ENCODE measurements at places on chromosomes 3 and 15.
A peak's percentile ranks its signal among the peaks of the same experiment; 100 is the strongest.

GRCh38 chr3:129936757-129937156 is 37.8 kb upstream of the TRH start:
- peak overlapping the region; percentile 26 for H3K4me3 ChIP-seq
- peak; percentile 68 for DNase-seq
- H3K36me3 ChIP-seq, result no peaks in the 10 kb centered on the region

DNA sequence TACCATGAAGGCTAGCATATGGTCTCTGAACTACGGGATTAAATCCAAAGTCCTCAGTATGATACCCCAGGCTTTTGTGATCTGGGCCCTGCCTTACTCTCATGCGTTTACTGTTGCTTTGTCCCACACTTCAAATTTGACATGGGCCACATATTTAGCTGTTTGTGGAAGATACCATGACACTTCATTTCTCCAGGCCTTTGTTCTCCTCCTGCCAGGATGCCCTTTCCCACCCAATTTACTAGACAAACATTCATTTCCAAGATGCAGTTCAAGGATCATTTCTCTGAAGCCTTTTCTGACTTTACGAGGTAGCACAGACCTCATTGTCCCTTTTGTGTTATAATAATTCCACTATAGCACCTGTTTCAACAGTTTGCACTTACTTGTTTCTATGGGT is 2.2 kb upstream of the OXSM start:
- no peaks in the 10 kb centered on the region for H3K27me3 ChIP-seq
- no peak overlapping the region for H3K27ac ChIP-seq
- peaks cover 23% of the 10 kb centered on the region for H3K4me1 ChIP-seq
- DNase-seq, result no peak

DNA sequence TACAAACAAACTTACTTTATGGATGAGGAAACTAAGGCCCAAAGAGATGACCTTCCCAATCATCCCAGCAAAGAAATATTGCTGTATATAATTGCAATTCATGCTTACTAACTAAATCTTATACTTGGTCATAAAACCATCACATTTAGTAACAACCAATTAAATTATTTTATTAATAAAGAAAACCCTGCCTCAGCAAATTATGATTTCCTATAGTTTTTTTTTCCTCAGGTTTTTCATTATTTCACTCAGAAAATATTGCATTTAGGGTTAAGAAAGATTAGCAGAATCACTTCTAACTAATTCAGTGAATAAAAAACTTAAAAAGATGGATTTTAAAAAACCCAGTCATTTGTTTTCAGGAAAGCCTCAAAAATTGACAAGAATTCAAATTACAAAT is 86.5 kb upstream of the GADL1 start:
- H3K4me1 ChIP-seq, result no peaks in the 10 kb centered on the region
- no peak overlapping the region for H3K4me3 ChIP-seq
- no peaks in the 10 kb centered on the region for H3K36me3 ChIP-seq
- no peak overlapping the region for H3K27ac ChIP-seq
- H3K27me3 ChIP-seq, result no peaks in the 10 kb centered on the region
- DNase-seq, result no peak

DNA sequence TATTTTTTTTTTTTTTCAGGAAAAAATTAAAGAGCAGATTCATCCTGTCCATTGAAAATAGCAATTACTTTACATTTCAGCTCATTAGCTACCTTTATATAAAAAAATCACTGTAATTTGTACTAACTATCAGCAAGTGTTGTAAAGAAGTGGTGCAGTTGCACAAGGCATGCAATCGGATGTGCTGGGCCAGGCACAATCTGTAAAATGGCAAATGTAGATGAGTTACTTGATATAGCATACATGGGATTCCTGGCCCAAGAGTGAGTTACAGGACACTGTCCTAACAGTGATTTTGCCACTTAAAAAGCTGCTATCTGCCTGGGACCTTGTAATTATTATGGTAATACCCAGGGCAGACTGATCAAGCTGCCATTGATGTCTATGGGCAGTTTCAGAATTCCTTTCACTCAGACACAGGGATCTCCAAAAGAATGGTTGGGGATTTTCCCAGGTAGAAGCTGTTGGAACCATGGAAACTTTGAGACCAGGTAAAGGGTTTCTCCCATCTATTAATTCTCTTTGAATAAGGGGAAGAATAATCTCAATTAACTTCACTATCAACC is 182.2 kb upstream of the ICE2 start:
- no peaks in the 10 kb centered on the region for H3K27me3 ChIP-seq
- no peaks in the 10 kb centered on the region for H3K36me3 ChIP-seq
- no peak for DNase-seq
- H3K4me1 ChIP-seq, result peaks cover 16% of the 10 kb centered on the region
- no peak overlapping the region for H3K4me3 ChIP-seq

DNA sequence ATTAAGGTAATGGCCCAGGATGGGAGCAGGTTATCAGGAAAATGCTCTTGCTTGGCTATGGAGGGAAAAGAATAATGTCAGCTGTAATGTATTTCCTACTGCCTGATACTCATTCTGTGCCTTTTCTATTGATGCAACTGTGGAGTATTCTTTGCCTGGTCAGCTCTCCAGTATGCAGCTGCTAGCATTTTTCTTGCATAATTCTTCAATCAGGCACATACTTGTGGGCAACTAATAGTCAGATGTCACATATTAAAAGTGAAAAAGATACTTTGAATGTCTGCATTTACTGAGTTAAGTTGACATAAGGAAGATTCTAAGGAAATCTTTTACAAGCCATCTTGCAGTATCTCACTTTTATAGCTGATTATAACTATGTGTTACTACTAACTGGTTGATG is 29.5 kb downstream of the CD80 start:
- H3K27me3 ChIP-seq, result no peaks in the 10 kb centered on the region
- DNase-seq, result no peak
- H3K36me3 ChIP-seq, result no peaks in the 10 kb centered on the region
- H3K4me1 ChIP-seq, result no peaks in the 10 kb centered on the region
- H3K4me3 ChIP-seq, result no peak overlapping the region
- no peak overlapping the region for H3K27ac ChIP-seq

GRCh38 chr3:46537779-46538178 is 28.3 kb downstream of the LRRC2 start:
- no peak overlapping the region for H3K4me3 ChIP-seq
- H3K36me3 ChIP-seq, result no peaks in the 10 kb centered on the region
- peaks cover 24% of the 10 kb centered on the region for H3K4me1 ChIP-seq
- DNase-seq, result no peak
- no peaks in the 10 kb centered on the region for H3K27me3 ChIP-seq

GRCh38 chr15:23397779-23398178 is 43.2 kb downstream of the GOLGA8S start:
- no peaks in the 10 kb centered on the region for H3K4me1 ChIP-seq
- no peaks in the 10 kb centered on the region for H3K36me3 ChIP-seq
- no peak for DNase-seq

- no peak for DNase-seq
- H3K4me1 ChIP-seq, result peaks cover 93% of the 10 kb centered on the region
- no peaks in the 10 kb centered on the region for H3K36me3 ChIP-seq
- H3K27ac ChIP-seq, result peak overlapping the region; percentile 78
Observed at GRCh38 chr3:48562367-48563095, 1.1 kb downstream of the UCN2 start.
